ENCODE measurements at places on chromosomes 5 and 9.

DNA sequence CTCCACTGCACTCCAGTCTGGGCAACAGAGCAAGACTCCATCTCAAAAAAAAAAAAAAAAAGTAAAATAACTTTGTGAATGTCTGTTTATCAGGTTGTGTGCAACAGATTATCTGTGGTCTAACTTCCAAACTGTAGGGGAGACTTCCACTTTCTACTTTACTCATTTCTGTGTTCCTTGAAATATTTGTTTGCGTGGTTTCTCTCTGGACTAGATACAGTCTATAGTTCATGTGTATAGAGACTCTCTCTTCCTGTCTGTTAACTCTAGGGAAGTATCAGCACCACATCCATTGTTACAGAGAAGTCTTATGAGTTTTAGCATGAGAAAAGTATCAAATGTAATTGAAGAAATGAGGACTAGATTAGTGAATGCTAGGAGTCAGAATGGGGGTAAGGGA lies 168.3 kb downstream of the LPAR1 start:
- no peak for DNase-seq

DNA sequence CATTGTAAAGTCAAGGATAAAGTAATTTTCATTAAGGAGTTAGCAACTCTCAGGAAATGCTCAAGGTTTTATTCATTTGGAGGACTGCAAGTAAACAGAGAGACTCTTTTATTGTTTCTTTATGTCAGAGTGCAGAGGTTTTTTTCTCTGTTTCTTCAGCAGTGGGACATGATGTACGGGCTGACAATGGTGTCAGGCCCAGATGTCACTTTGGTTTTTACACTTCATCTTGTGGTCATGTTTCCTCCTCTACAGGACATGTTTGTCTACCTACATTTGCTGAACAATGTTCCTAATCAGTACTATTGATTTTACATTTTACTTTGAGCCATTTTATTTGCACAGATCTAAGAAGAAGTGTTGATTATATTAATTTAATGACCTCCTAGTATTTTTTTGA lies 72.8 kb upstream of the PARP8 start:
- no peak for DNase-seq

DNA sequence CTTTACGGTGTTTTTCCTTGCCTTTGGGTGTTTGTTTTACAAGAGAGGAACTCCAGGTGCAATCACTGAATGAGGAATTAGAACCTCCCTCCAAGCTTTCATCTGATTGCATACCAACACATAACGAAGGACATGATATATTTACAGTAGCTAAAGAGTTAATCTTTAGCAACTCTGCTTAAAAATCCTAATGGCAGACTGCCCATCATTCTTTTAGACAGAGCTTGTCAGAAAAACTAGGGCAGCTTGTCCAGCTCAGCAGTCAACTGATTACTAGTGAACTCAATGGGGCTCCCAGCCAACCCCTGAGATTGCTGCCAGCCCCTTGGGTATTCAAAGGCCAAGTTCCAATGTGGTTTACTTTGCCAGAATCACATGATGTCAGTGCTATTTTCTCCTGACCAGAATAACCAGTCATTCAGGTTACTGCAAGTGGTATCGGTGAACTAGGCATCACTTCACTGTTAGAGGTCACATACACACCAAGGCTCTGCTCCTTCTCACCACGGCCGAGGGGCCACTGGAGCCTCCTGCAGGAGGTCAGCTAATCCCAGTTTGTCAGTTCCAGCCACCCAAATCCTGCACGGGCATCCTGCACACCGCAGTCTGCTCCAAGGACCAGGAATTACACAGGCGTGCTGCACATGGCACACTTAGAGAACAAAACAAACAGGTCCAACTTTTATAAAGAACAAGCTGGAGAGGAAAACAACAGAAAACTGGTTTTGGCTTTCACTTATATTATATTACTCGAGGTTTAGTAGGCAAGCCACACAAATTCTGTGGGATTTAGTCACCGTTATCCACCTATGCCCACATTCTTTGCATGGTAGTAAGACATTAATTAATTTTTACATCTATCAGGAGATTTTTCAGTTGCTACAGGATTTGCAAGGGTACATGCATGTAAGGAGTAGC lies 62.5 kb downstream of the NFIB start:
- DNase-seq, result peak; percentile 31

GRCh38 chr9:25752398-25752797 lies 74.2 kb upstream of the TUSC1 start:
- no peak for DNase-seq

GRCh38 chr9:95517559-95518425 lies 1.0 kb upstream of the PTCH1 start:
- DNase-seq, result no peak

DNA sequence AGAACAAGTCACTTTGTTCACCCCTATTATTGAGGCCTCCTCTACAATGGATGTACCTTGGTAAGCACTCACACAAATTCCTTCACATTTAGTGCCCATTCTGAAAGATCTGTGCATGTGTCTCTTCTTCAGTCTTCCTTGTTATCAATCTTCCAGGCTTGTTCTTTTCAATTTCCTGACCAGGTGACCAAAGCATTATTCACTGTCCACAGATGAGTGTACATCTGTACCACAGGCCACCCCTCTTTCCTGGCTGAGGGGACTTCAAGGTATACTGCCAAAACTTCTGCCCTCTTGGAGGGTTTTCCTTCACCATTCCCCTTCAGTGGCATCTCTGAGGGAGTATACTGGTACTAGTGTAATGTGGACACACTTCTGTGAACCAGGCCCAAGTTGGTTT lies 25.5 kb upstream of the STOM start:
- DNase-seq, result no peak

- no peak for DNase-seq
Measured at GRCh38 chr5:168843277-168844015, 264.3 kb upstream of the PANK3 start.

DNA sequence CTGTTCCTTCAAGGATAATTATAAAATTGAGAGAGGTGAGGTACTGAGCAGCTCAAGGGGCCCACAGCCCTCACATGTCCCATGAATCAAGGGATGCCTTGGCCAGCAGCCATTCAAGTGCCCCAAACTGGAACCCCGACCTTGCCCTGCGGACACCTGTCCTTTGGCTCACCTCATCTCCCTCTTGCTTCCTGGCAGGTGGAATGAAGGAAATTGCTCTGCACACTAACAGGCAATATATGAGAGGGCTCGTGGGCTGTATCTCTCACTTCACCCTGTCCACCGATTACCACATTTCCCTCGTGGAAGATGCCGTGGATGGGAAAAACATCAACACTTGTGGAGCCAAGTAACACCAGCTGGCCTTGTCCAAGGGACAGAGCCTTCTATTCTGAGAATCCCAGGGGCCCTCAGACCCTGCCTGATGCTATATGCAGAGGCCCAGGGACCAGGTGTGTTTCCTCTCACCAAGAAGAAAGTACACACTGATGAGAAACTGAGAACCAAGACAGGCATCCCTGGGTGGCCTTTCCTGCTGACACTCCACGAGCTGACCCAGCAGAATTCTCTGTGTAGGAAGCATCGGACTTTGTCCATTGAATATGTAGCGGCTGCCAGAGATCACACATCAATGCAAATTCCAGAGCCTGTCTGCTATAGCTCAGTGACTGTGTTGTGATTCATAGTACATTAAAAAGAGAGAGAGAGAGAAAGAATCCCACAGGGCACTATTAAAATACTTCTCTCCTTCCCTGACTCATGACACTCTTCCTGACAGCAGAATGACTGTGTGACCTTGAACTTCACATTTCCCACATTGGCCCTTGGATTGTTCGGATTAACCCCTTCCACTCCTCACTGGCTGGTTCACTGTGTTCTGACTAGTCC lies 92.6 kb downstream of the LIFR start:
- peak; percentile 78 for DNase-seq

GRCh38 chr5:119332978-119333401 lies 22.8 kb upstream of the TNFAIP8 start:
- no peak for DNase-seq

- DNase-seq, result peak; percentile 97
Measured at GRCh38 chr5:139660923-139661814, 13.0 kb downstream of the CXXC5 start.

GRCh38 chr9:87749335-87750035 lies 23.6 kb downstream of the CTSL start:
- no peak for DNase-seq

DNA sequence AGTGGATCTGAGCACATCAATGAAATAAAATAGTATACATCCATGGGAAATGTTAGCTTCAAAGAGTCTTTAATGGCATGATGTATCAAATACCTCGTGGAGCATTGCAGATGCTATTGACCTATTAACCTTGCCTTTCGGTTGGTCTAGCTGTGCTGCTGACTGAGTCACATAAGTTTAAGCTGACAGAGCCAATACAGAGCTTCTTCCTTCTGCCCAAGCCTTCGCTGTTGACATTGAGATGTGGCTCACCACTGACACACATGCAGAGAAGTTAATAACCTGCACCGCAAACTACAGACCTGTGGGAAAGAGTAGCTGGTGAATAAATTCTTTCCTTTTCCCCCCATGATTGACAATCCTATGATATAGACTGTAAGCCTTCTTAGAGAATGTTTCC lies 78.2 kb downstream of the LURAP1L start:
- DNase-seq, result no peak

DNA sequence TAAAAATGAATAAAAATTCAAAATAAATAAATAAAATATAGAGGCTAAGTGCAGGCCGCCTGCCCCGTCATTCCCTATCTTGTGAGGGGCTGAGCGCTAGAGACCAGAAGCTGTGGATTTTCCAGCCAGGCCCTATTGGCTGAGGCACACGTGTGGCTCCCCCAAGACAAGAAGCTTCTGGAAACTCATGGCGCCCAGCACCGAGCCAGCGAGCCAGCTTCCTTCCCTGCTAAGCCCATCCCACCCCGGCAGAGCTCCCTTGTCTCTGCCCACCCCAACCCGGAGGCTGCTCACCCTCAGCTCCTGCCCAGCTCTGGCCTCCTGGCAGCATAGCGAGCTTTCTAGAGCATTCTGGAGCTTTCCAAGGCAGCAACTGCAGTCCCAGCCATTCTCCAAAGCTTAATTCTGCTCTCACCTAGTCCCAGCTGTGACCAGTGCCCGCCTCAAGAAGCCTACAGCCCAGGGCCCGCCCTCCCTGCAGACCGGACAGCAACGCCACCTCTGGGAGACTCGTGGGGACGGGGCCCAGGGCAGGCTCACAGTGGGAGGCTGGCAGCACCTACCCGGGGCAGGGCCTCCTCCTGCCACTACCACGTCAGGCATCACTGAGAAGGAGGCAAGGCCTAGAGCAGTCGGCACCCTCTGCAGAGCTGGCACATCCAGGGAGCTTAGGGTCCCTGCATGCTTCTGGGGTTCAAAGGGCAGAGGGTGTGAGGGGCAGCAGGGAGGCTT lies 23.2 kb upstream of the TMEM250 start:
- no peak for DNase-seq

GRCh38 chr5:178382754-178383164 lies 150.2 kb upstream of the PHYKPL start:
- no peak for DNase-seq

DNA sequence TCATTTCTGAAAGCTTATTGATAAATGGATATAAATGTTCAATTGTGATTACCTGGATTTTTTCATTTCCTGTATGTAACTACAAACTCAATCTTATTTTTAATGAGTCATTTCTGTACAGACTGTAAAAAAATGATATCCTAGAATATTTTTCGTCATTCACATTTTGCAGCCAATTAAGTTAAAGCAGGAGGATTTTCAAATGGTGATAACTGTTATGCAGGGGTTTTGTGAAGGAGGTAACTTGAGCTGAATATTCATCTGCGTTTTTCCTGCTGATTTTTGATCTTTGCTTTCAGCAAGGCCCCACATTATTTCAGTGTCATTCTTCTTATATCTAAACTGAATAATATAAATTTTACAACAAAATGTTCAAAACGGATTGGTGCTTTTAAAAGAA lies 74.1 kb downstream of the SLF1 start:
- no peak for DNase-seq

DNA sequence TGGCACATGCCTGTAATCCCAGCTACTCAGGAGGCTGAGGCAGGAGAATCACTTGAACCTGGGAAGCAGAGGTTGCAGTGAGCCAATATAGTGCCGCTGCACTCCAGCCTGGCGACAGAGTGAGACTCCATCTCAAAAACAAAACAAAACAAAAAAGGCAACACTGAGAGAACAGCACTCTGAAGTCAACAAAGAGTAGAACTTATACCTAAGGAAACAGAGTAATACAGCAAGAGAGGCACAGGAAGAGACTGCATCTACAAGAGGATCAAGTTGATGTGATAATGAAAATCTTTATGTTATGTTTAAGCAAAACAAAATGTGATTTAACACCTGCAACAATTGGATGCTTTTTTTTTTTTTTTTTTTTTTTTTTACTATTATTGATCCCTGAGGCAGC lies 33.1 kb downstream of the FYB1 start:
- no peak for DNase-seq

DNA sequence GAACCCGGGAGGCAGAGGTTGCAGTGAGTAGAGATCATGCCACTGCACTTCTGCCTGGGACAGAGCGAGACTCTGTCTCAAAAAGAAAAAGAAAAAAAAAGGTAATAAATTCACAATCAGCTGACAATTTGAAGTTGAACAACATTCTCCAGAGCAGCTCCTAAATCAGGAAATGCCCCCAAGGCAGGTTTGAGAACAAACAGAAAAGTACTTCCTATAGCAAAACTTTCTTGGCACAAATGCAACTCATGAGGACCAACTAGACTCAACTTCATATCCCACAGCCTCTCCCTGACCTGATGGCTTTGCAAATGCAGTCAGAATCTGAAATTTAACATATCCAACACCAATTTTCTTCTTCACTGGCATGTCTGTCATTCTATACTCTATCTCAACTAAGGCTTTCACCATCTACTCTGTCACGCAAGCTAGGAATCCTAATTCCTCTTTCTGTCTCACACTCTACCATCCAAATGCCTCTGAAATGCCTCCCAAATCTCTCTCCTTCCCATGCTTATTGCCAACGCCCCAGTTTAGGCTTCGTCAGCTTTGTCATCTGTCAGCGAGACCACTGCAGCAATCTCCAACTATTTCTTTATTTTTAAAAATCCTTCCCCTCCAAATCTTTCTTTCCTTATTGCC lies 113.3 kb downstream of the MAPKAP1 start:
- DNase-seq, result no peak

GRCh38 chr9:38284039-38284575 lies 108.4 kb upstream of the ALDH1B1 start:
- DNase-seq, result no peak
